Natural killer cell treated with Interleukin-12 subunit alpha and Interleukin-12 subunit beta and Interleukin-15 and Interleukin-18, amount 100 ng/mL, for 72 hours (primary cell): ENCODE measurements at places on chromosomes 7 and 10.

DNA sequence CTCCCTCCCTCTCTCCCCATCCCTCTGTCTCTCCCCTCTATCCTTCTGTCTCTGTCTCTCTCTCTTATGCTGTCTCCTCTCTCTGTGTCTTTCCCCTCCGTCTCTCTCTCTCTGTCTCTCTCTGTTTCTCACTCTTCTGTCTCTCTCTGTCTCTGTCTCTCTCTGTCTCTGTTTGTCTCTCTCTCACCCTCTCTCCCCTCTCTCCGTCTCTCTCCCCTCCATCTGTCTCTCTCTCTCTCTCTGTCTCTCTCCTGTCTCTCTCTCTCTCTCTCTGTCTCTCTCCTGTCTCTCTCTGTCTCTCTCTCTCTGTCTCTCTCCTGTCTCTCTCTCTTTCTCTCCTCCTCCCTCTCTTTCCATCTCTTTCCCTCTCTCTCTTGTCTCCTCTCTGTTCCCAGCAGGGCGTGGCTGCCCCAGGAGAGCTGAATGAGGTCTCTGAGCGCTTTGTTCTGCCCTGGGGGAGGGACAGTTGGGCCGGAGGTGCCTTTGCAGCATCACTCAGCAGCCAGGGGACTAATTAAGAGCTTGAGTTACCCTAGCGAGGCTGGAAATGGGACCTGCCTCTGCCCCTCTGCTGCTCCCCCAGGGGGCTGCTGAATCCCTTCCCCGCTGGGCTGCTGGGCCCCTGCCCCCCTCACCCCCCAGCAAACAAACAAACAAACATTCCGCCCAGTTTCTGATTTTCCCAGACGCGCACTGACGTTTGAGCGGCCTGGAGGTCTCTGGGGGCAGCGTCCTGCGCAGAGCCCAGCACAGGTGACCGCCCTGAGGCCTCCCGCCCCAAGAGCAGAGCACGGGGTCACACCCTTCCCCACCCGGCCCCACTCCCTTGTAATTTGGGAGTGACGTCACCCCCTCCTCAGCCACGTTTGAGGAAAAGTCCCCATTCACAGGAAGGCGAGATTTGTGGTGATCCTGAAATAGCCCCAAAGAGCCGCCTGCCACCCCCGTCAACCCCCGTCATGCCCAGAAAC, 68.1 kb downstream of the PDGFA start:
- no peak for DNase-seq

- DNase-seq: no peak
Measured at GRCh38 chr7:66542528-66543269, 86.0 kb upstream of the KCTD7 start.

DNA sequence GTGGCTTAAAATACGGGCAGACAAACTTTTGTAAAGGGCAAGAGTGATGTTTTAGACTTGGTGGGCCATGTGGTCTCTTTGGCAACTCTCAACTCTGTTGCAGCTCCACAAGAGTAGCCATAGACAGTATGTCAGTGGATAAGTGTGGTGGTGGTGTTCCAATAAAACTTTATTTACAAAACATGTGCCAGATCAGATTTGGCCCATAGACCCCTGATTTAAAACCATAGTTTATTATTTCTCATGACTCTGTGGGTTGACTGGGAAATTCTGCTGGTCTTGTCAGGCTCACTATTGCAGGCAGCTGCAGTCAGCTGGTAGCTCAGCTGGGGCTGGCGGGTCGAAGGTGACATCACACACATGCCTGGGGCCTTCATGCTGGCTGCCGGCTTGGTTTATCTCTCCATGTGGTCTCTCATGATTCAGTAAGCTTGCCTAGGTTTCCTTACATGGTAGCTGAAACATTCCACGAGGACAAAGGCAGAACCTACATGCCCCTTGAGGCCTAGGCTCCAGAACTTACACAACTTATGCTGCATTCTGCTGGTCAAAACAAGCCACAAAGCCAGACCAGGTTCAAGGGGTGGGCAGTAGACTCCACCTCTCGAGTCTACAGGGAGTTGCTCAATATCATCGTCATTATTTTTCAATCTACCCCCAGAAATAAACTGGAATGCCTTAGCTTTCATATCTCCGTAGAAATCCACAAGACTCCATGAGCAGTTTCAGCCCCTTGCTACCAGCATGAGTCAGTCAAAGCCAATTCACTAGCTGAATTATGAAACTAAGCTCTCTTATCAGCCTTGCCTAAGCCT, 245.7 kb downstream of the WDR11 start:
- no peak for DNase-seq

DNA sequence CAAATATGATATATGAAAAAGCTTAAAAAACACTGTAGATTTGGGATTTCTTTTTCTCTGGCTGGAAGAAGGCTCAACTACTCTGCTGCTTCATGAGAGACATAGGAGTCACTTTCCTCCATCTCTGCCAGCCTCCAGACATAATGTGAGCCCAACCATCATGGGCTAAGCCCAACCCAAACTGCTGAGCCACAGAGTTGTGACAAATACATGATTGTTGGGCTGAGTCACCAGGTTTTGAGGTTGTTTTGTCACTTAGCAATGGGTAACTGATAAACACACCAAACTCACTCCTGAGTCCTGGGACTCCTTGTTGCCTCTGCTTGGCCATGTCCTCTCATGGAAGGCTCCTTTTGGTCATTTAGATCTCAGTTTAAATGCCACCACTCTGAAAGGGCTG, 381.8 kb upstream of the FZD8 start:
- DNase-seq: no peak

DNA sequence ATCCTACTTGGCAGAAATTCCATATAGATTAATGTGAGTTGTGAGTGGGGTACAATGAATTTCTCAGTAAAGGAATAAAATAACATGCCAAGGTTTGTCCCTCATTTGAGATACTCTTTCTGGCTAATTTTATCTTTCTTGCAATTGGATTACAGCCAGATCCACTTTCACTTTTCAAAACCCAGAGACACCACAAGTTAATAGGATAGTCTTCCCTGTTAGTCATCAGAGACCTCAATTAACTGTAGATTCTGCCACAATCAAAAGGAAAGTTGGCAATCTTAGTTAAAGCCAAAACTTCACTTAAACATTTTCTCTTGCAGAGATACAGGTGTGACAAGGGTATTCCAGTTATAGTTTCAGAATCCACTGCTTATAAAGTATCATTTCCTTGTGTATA, 91.4 kb upstream of the PHYHIPL start:
- no peak for DNase-seq

- no peak for DNase-seq
Measured at GRCh38 chr10:132507956-132508490, 29.6 kb upstream of the INPP5A start.

- no peak for DNase-seq
Measured at GRCh38 chr10:127234306-127234800, 38.0 kb upstream of the INSYN2A start.

GRCh38 chr10:86668297-86669165, at the start of gene LDB3:
TSS of gene LDB3 (plus strand) at chr10:86668511. CDS start at chr10:86668692, 181 bp downstream.
- no peak for DNase-seq

DNA sequence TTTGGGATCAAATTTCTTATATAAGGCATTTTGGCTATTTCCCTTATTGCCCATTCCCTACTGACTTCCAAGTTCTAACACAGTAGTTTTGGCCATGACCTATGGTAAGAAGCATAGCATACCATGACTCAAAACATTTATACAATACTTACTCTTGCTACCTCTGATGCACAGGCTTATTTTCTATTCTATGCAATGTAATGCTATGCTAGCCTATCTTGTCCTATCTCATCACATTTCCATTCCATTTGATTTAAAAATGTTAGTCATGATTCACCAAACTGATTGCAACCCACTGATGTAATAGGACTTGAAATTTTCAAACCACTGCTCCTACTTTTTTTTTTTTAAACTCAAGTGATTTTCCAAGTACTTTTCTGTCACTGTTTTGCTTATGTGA, 658.5 kb downstream of the TYW1 start:
- DNase-seq: no peak

DNA sequence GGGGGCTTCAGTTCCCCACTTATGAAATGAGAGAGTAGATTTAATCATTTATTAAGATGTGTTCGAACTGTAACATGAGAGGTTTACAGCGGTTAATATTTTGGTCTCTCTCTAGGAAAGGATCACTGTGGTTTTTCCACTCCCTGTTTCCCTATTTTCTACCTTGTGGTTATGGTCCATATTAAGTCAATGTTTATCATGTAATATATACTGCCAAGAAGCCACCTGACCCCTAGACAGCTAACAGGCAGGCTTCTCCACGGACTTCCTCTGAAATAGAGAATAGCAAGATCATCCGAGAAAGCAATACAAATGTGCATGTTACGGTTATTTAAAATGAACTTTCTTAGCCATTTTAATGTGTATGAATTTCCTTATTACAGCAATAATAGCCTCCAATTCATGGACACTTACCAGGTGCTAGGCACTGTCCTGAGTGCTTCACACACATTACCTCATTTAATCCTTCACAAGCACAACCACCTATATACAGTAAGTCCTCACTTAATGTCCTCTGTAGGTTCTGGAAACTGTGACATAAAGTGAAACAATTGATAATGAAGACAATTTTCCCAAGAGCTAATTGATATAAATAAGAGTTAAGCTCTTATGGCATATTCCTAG, 835 bp upstream of the COL28A1 start:
- no peak for DNase-seq

- DNase-seq: no peak
Measured at GRCh38 chr7:3636131-3636860, 335.2 kb downstream of the SDK1 start.

DNA sequence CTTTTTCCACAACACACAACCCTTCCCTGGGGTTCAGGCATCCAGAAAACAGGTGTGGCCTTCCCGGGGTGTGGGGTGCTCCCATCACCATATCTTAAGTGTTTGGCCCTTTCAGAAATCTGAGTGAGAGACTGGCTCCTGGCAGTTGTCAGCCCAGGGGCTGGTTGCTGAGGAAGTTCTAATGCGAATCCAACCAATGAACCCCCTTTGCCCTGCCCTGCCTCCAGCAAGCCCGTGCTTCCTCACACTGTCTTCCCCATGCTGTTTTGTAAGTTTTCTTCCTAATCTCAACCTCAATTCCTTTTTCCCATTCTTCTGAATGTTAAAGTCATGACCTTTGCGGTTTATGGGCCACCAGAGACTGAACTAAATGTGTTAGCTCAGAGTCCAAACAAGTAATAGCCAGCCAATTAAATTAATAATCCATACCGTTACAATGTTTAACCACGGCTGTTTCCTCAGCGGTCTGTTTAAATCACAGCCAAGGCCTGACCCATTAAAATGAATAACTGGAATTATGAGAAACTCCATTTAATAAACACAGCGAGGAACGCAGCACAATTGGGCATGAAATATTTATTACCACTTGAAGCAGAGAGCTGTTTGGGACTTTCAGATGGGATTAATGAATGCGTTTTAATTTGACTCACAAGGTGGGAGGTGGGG, 90.9 kb upstream of the TCF7L2 start:
- no peak for DNase-seq

GRCh38 chr10:78953113-78953798, 115.5 kb upstream of the ZMIZ1 start:
- no peak for DNase-seq

GRCh38 chr10:43970717-43971116, 322.0 kb upstream of the ZNF32 start:
- DNase-seq: no peak

GRCh38 chr7:32204361-32205018, 134.3 kb upstream of the PDE1C start:
- DNase-seq: no peak

DNA sequence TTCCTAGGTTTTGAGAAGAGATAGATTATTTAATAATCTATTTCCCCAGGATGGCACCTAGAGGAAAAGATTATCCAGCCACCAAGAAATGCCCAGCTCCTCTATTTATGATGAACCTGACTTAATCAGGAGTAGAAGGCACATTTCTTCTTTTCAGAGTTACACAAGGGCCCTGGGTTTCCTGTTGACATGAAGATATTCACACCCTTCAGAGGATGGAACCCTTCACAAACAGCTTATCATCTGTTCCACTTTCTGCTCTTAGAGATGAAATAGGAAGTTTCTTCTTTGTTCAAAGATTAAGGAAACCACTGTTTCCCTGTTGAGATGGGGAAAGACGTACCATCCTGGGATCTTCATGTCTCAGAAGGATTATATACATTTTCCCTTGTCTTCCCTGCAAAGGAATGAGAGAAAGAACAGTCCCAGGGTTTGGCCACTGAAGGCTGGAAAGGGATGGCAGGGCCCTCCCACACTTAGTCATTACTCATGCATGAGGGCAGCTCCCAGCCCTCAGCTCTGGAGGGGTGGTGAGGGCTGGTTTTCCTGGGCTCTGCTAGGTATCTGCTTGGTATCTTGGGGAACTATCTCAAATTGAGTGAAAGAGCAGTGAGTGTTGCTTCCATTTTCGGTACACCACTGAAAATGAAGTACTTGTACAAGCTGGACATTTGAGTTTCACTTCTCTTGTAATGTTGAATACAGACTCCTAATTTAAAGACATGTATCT, 64.0 kb downstream of the MTPAP start:
- DNase-seq: no peak

DNA sequence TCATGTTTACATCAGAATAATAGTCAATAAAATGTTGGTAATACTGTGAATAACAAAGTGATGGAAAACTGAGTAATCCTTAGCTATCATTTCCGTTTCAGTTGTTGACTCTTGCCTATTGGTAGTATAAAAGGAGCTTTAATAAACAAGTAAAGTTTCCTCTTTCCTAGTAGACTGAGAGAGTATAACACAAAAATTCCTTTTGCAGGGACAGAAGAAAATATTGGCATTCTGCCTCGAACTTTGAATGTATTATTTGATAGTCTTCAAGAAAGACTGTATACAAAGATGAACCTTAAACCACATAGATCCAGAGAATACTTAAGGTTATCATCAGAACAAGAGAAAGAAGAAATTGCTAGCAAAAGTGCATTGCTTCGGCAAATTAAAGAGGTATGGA, 9.4 kb downstream of the KIF20B start:
- no peak for DNase-seq

DNA sequence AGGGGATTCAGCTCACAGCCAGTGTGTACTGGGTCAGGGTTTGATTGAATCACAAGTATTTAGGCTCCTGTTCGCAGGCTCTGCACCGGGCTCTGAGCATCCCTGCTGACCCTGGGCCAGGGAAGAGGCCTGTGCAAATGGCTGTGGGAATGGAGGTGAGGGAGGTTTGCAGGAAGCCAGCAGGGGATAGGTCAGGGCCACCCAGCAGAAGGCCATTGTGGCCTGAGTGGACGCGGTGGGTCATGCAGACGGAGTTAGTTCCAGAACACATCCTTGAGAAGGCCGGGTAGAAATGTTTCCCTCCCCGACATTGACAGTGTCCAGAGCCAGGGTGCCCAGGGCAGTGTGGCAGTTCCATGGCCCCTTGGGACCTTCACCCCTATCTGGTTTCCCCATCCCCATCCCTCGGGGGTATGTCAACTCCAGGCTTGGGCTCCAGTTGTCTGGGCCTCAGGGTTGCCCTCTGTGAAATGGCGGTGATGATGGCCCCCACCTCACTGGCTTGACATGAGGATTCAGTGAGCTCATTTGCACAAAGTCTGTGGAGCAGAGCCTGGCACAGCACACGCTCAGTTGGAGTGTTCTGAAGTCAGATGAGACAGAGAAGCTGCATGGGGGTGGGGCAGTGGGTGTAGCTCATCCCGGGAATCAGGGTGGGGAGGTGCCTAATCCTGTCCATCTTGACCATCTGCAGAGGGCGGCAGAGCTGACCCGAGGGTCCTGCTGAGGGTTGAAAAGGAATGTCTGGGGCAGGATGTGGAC, 107.6 kb downstream of the ADCY1 start:
- DNase-seq: no peak

GRCh38 chr7:50197549-50197948, 104.5 kb upstream of the ZPBP start:
- no peak for DNase-seq
